ENCODE measurements at places on chromosomes 3 and 15.

DNA sequence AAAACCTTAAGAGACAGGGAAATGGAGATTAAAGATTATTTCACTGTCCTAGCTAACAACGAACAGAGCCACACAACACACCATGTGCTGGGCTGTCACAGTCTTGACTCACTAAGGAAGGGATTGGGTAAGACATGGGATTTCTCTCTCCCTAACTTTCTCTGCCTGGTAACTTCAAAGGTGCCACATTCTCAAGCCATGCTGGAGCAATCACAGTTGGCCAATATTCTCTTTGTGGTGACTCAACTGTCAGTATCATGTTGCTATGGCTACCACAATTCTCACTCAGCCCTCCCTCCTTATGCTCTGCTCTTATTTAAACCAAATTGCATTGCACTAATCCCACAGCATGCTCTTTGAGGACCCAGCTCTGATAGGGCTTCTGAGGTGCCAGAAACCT, 74.0 kb downstream of the OXNAD1 start:
- no peak for DNase-seq

GRCh38 chr3:25532431-25533162, 104.5 kb downstream of the RARB start:
- no peak for DNase-seq

DNA sequence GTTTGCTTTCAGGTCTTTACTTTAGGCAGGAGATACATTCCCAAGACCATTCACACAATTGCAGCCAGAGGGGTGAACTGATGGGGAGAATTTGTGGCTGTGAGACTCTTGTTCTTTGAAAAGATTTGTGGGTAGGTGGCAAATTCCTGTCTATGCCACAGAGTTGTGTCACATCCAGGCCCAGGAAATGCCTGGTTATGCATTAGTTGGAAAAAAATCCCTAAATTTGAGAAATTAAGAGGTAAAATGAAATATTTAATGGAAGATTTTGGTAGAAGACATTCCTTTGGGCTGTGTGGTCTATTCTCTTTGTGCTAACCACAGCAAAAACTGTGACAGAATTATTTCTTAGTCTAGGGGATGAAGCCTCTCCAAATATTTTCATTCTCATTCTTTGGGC, 28.8 kb downstream of the SAMMSON start:
- DNase-seq = no peak

GRCh38 chr15:31390777-31391486, 64.3 kb downstream of the KLF13 start:
- no peak for DNase-seq

DNA sequence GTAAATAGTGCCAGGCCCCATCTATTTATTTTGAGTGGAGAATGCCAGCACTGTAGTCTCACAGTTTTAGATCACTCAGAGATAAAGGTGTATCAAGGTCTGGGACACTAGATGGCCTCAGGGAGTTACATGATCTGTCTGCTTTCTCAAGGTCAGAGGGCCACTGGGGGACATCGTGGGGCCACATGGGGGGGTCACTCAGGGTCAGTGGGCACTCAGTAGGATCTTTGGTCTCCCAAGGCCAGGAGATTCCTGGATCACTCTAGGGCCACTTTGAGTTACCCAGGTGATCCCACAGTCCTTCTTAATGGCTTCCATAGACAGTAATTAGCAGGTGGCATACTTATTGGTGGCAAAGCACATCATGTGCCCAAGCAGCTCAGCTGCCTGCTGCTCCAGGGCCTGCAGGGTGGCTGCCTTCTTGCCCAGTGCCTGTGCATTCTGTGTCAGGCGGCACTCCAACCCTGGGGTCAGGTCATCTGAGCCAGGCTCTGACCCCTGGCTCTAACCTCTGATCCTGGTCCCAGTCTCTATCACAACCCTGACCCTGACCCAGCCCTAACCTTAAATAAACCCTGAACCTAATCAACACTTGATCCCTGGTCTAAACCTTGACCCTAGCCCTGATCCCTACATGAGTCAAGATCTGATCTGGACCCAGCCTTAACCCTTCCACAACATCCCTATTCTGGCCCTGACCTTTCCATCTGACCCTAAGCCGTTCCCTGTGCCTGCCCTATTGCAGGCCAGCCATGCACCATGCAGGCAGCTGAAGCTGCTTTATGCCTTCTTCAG, 1.8 kb upstream of the LAMB2 start:
- DNase-seq = no peak

DNA sequence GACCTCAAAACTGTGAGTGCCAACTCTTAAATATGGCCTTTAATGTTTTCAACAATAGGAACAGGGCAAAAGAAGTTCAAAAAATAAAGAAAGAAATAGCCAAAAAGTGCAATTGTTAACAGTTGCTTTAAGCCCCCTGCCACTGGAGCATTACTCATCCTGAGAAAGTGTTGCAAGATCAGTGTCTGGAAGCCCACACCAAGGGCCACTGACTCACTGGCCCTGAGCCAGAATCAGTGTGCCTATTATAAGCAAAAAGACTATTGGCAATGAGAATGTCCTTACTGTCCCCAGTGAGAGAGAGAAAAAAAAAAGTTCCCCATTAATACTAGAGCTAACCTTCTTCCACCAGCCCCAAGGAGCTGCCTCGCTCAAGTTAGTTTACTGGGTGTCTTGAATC, 480.1 kb upstream of the ZNF385D start:
- no peak for DNase-seq

GRCh38 chr15:37877851-37878741, 56.3 kb upstream of the TMCO5A start:
- no peak for DNase-seq

GRCh38 chr3:7504886-7505775, 644.2 kb downstream of the GRM7 start:
- no peak for DNase-seq

- DNase-seq = no peak
These were observed 10.2 kb downstream of the WDR73 start for GRCh38 chr15:84643838-84644237.

- no peak for DNase-seq
These were observed 255.7 kb upstream of the GRM7 start for GRCh38 chr3:6605227-6605626.

DNA sequence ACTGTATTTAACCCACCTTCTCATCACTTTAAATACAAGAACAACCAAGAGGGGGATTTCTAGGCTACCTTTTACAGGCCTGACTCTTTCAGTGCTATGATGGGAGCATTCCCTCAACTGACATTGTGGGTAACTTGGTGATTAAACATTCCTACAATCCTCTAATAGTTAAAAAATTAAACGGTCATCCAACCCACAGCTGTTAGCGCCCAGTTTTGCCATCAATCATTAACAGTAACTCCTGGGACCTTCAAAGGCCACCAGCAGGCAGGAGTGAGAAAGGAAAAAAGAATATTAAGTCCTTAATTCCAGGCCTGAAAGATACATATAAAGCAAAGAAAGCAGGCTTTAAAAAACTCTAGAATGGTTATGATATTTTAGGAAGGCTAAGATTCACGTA, 512.1 kb downstream of the MAGI1 start:
- DNase-seq = no peak

DNA sequence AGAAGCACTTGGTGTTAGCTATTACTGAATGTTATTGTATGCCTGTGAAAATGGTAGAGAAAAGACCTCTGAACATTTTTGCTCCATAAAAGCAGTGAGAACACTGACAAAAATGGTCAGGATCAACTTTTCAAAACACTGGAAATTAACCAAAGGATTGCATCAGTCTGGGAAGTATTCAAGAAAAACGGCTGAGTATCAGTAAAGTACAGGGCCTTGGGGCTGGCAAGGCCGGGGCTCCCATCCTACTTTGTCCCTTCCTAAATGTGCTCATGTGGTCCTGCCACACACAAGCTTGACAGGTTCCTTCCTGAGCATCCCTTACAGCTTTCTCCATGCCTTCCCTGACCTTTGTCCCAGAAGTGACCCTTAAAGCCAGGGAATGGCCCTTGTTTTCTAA, 84.0 kb downstream of the CFAP20DC start:
- DNase-seq = no peak

GRCh38 chr3:128933922-128934253, 54.5 kb downstream of the ACAD9 start:
- DNase-seq = no peak

- DNase-seq = no peak
These were observed 37.2 kb upstream of the CPB1 start for GRCh38 chr3:148790370-148790769.
